ENCODE measurements at places on chromosomes 5 and 9. TPM values are rescaled to one million over a fixed set of nuclear protein-coding genes. Genes with fewer than 3 reads are reported as not detected.

GRCh38 chr9:20689833-20690232, 5.8 kb downstream of the FOCAD start:
- DNase-seq: no peak

- no peak for DNase-seq
These were observed 710 bp downstream of the HSD17B4 start for GRCh38 chr5:119453040-119453373.

- no peak for DNase-seq
These were observed 140.4 kb upstream of the KLF9 start for GRCh38 chr9:70554881-70555280.

LHX2 gene
- 59.5 TPM for total RNA-seq

SMIM33 gene
- total RNA-seq: not detected

All from neural progenitor cell (in vitro differentiated cells).